ENCODE measurements at places on chromosomes 7 and 10.
A peak's percentile ranks its signal among the peaks of the same experiment; 100 is the strongest.

GRCh38 chr7:154928136-154929005 is 74.6 kb downstream of the PAXIP1 start:
- DNase-seq = peak; percentile 72

GRCh38 chr10:111481866-111482265 is 405.0 kb downstream of the ADRA2A start:
- no peak for DNase-seq

- DNase-seq = peak; percentile 39
Observed at GRCh38 chr10:100817268-100817839, 72.0 kb downstream of the PAX2 start.

- DNase-seq = no peak
Observed at GRCh38 chr10:67657775-67658174, 38.2 kb downstream of the CTNNA3 start.

GRCh38 chr7:104133238-104133637 is 74.6 kb downstream of the ORC5 start:
- no peak for DNase-seq

GRCh38 chr10:110413903-110414547 is 83.7 kb upstream of the DUSP5 start:
- DNase-seq = no peak

DNA sequence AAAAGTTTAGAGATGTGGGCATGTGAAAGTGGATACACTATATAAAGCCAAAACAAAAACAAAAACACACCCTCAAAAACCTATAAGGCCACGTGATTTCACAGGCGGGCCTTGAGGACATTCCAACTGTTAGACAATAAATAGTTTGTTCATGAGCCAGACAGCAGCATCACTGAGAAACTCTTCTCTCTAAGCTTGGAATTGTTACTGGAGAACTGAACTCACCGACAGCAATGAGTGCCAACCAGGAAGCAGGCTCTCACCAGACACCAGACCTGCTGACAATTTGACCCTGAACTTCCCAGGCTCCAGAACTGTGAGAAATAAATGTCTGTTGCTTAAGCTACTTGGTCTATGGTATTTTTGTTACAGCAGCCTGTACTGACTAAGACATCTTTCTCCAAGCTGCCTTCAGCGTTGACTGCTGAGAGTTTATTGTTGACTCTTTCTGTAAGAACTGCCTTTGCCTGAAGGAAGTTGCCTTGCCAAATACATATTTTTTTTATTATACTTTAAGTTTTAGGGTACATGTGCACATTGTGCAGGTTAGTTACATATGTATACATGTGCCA is 107.5 kb downstream of the EPDR1 start:
- no peak for DNase-seq

DNA sequence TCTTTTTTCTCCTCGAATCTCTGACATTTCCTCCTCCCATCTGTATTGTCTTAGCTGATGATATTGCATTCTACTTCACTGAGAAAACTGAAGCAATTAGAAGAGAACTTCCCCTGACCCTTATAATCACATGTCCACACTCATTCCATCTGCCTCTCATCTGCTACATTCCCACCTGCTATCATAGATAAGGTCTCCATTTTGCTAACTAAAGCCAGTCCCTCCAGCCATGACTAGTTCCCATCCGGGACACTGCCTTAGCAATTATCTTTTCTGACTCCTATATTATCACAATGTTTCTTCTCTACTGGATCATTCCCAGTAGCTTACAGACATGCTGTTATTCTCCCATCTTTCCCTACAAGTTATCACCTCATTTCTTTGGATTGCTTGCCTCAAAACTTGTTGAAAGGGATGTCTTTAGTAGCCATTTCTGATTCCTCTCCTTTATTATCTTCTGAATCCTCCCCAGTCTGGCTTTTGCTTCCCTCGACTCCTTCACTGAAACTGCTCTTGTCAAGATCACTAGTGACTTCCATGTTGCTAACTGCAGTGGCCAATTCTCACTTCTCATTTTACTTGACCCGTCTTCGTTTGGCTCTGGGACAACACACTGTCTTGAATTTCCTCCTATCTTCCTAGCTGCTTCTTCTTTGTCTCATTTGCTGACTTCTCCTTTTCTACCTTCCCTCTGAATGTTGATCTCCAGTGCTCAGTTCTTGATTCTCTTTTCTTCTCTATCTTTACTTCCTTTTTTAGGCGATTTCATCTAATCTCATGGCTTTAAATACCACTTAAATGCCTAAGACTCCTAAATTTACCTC is 35.9 kb downstream of the FZD1 start:
- no peak for DNase-seq

- DNase-seq = no peak
Observed at GRCh38 chr7:1733206-1733907, 63.3 kb downstream of the ELFN1 start.

DNA sequence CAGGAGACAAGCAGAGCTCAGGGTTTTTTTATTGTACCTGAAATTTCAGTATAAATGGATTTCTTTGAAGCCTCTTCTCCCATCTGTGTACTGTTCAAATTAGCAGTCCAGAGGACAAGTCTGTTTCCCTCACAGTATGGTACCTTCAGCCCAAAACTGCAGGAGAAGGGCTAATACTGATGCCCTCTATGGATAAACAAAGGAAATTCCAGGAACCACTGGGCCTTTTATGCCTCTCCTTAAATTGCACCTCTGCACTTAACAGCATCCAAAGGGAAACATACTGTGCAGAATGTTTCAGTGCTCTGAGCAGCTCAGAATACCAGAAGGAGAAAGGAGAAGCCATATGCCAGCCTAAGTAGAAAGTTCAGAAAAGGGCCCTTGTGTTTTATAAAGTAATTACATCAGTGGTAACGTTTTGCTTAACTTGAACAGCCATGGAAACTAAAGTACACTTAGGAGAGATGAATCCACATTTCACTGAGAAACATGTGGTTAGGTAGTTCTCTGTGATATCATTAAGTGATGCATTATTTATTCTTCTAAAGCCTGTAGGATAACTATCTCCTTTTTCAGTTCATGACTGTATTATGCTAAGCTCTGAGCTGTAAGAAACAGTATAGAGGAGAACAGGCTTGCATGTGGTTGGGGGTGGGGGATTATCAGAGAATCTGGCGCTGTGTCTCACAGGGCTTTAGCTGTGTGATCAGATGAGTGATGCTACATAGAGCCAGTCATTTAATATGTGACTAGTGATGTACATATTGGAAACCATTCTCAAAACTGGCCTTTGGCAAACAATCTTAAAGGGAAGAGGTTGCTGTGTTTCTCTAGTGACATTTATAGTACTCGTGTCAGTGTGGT is 111.3 kb downstream of the POU6F2 start:
- DNase-seq = no peak

DNA sequence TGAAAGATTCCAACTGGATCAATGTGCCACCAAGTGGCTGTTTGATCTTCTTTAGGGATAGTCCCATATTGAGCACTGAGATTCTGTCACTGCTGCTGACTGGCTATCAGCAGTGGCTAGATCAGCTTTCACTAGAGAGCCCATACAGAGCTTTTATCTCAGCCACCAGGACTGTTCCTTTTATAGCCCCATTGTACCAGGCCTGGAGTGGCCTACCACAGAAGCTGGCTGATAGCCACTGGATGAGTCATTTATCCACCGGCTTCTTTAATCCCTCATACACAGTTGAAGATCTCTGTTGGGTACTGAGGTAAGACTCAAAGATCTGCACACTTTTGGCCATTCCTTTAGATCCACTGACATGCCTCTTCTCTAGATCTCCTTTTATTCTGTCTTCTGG is 1101.1 kb downstream of the SORCS3 start:
- no peak for DNase-seq

GRCh38 chr7:121449735-121450240 is 53.7 kb upstream of the FAM3C start:
- DNase-seq = no peak

DNA sequence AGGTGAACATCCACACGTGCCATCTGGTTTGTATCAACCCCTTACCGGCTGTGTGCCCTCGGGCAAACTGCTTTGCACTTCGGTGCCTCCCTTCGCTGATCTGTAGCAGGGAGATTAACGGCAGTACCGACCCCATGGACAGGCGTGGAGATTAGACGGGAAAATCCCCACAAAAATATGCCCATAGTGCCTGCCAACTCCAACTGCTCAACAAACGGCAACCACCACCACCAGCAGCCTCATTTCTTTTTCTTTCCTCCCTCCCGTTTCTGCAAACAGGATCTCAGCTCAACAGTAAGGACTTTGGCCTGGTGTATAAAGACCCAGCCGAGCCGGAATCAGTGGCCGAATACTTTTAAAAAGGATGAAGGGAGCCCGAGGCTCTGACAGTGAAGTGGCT is 31.0 kb downstream of the CHST15 start:
- DNase-seq = no peak

DNA sequence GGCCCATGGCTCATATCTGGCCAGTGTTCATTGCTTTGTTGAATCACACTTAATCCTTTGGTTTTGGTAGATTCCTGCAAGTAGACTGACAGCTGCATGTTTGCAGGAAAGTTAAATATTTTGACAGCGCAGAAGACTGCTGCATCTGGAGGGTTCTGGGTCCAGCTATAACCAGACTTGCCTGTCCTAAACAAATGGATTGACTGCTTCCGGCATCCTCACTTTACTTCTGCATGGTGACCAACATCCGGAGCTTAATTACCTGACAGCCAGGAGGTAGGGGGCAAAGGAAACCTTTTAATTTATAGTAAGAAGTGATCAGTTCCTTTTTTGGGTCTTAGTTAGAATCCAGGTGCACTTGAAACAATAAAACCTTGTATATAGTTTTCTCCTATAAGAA is 263.3 kb downstream of the SNX10 start:
- no peak for DNase-seq

DNA sequence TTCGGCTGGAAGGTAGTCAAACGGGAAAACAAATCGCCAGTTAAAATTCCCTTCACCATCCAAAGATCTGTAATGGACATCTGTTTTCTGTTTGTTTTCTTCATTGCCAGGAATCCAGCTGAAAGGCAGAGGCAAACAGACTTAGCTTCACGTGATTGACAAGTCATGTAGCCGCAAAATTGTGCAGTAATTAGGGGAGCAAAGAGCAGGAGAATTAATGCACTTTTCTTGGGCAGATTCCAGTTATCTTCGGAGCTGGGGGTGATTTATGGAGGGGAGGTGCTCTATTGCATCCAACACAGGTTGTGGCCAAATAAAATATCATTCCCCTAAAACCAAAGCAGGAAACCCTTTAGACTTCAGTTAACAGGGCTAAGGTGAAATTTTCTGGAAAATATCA is 162.2 kb downstream of the MYOF start:
- no peak for DNase-seq

- DNase-seq = no peak
Observed at GRCh38 chr10:114825513-114826253, 4.1 kb downstream of the FHIP2A start.

DNA sequence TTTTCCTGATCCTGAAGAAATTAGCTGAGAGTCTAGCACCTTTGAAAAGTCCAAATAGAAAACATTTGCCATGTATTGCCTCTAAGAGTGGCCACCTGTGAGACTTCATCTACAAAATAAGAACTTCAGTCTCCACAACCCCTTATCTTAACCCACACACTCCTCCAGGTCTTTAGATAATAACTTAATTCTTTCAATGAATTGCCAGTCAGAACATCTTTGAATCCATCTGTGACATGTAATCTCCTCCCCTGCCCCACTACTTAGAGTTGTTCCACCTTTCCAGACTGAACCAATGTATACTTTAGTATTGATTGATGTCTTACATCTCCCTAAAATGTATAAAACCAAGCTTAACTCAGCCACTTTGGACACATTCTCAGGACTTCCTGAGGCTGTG is 84.4 kb upstream of the FAM171A1 start:
- DNase-seq = no peak

DNA sequence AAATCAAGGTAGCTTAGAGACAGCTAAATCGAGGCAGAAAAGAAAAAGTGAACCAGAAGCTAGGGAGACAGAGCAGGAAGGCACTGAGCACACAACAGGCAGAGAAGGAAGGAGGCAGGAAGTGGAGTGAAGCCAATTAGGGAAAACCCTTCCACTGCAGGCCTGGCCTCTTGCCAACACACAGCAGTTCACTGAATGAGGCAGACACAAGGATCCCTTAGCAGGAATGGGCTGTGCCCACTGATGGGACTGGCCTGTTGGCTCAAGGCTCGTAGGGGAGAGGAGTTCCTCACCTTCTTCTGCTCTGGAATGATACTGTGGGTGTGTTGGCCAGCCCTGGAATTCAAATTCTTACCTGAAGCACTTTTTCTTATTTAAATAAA is 220.3 kb upstream of the STK17A start:
- DNase-seq = no peak

GRCh38 chr7:66558660-66559465 is 69.8 kb upstream of the KCTD7 start:
- peak; percentile 45 for DNase-seq

DNA sequence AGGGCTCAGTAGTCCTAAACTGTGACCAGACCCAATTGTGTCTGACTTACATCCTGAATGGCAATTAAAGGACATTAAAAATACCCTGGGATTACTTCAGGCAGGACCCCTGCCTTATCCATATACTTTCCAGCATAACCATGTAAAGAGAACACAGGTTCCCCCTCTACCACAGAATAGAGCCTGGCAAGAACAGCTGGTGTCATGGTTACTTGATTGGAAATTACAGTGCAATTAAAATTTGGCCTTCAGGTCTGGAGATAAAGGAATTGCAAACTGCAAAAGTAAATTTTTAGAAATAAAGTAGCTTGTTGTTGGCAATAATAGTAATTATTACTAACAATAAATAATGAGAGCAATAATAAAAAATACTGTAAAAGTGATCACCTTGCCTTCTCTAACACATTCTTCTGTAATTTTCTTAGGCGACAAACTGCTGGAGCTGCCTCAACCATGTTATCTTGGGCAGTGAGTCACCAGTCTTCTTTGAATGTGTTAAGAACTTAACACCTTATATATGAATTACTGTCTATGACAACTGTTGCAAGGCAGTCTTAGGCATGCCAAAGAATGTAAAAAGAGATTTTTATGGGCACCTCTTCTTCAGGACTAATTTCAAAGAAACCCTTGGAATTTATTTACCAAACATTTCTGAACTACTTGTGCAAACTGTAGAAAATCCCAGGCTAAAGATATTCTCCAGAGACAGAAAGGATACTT is 53.7 kb downstream of the HIBADH start:
- DNase-seq = no peak

GRCh38 chr7:14751461-14751860 is 151.1 kb downstream of the DGKB start:
- DNase-seq = no peak

DNA sequence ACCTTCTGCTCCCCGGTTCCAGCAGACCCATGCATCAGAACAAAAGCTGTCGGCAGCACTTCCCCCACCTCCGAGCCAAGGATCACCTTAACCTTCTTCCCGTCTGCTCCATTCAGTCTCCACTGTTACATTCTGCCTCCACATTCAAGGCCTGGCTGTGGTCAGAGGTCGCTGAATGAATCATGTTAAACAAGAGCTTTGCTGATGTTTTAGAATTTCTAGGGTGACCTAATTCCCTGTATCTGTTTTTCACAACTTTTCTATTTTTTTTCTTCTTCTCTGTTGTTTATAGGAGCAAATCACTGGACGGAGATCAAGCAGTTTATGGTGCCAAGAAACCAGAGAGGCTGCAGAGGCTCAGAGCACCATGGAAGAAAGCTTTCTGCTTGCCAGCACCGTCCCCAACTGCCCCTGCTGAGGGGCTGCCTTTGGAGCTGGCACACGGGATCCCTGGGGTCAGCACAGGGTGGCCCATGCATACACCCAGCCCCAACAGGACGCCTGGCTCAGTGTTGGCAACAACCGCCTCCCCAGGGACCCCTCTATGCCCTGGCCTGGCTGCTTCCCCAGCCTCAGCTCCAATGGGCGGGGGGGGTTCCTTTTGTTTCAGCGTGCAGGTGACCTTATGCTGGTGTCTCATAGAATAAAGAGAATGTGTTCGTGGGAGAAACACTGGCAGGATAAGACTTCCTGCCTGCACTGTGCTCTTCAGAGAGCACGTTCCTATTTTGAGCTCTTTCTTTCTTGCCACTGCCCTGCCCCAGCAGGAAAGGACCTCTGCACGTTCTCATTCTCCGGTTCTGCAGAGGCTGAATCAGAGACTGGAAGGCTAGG is 182.7 kb upstream of the LYZL2 start:
- no peak for DNase-seq

All from activated CD8-positive, alpha-beta memory T cell treated with anti-CD3 and anti-CD28 coated beads, Interleukin-2, amount 50 U/mL, for 48 hours (primary cell).